ENCODE measurements at places on chromosomes 11 and 22. TPM values are rescaled to one million over a fixed set of nuclear protein-coding genes. Genes with fewer than 3 reads are reported as not detected.

DNA sequence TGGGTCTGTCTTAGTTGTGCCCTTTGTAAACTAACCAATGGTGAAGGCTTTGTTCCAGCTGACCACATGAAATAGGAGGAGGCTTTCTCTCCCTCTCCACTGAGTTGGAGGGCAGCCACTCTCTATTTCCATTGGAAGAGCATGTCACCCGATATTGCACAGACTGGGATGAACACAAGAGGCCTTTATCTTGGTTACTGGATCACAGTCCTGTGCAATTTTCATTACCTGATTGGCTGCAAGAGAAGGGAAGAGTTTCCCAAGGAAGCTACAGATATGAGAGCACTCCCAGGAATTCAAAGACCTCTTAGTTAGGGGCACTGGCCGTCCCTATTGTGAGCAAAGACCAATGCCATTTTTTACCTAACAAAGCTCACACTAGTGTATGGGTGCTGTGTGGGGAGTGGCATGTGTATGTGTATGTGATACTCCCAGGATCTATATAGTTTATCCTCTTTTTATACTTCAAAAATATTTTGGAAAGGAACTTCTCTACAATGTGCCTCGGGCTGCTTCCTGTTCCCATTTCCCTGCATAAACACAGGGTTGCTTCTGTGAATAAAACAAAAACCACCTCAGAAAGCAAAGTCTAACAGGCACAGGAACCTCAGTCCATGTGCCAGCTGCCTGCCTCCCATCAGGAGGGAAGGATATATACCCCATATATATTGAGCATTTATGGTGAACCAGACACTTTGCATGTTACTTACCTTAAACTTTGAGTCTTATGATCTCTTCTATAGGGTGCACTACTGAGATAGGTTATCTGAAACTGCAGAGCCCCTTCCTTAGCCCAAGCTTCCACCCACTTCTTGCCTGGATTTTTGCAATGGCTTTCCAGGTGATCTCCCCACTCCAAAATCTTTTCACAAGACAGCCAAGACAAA is 126.5 kb downstream of the RASSF10 start:
- DNase-seq: no peak

GRCh38 chr11:125402435-125402834 is 93.6 kb downstream of the FEZ1 start:
- no peak for DNase-seq

Gene C11orf86
- not detected for polyA plus RNA-seq

Gene OR8D1
- not detected for polyA plus RNA-seq

DNA sequence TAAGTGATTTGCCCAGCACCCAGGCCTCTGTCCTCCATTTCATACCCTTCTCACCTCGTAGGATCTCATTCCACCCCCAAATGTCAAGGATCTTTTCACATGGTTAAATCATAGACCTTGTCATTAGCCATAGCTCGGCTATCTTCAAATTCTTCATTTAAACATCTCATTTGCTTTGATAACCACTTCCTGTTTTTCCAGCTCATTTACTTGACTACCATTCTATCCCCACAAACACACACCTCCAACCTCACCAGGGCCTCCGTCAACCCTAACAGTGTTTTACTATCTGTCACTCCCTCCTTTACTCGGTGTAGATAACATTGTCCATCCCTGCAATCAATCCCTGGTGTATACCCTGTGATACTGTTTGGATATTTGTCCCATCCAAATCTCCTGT is 36.8 kb upstream of the LARGE1 start:
- DNase-seq: no peak

Gene ISX
- not detected for polyA plus RNA-seq

DNA sequence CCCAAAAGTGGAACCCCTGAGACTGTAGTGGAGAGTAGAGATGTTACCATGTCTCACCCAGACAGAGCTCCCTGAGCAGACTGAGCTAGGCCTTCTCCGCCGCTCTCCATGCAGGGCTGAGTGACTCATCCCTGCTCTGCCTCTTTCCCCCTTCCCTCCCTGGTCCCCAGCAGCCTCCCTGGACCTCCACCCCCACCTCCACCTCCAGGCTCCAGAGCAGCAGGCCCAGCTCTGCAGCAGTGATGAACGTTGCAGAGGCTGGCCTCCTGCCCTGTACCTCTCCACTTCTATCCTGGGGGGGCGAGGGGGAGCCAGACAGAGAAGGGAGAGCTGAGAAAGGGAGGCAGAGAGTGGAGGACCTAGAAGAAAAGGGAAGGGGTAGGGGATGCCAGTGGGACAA is 19.3 kb upstream of the ARAP1 start:
- DNase-seq: no peak

- no peak for DNase-seq
Measured at GRCh38 chr22:47596176-47596690, 833.8 kb downstream of the TBC1D22A start.

- DNase-seq: no peak
Measured at GRCh38 chr22:46025973-46026898, 49.3 kb upstream of the WNT7B start.

Gene FXYD2
- polyA plus RNA-seq: 8.3 TPM

Gene TMA7B
- not detected for polyA plus RNA-seq

Gene TREH
- 4.0 TPM for polyA plus RNA-seq

DNA sequence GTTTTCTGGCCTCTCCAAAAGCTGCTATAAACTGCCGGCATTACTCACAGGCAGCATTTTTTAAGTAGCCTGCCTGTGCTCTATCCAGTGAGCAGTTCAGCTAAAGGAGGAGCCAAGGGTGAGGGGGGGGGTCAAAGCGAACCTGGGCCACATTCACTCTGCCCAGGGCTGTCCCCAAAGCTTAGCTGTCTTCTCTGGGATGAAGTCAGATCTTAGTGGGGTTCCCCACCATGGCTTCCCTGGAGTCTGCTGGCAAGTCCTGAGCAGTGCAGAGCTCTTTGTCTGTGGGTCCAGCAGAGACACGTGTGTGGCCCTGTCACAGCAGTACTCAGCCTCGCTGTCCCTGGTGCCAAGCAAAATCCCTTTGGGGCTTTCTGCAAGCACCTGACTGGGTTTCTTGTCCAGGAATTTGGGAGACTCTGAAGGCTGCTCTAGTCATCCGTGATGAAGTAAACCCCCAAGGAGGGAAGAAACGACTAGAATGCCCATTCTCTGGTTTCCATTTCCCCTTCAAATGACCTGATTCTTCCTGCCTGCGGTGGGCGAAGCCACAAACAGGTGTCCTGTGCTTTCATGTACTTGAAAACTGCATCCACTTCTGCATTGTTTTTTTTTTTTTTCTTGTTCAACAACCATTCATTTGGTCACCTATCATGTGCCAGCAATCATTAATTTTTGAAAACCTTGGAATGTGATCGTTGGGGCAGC is 2.6 kb downstream of the KCNJ5 start:
- no peak for DNase-seq

- no peak for DNase-seq
Measured at GRCh38 chr11:117606790-117607189, 190.2 kb downstream of the DSCAML1 start.

GRCh38 chr11:88345949-88346348 is 8.4 kb upstream of the CTSC start:
- DNase-seq: no peak

Gene ART1
- 0.79 TPM for polyA plus RNA-seq

Gene RIC3
- 18.7 TPM for polyA plus RNA-seq

GRCh38 chr11:63573881-63574855 is 11.0 kb upstream of the PLAAT2 start:
- DNase-seq: peak; percentile 68

DNA sequence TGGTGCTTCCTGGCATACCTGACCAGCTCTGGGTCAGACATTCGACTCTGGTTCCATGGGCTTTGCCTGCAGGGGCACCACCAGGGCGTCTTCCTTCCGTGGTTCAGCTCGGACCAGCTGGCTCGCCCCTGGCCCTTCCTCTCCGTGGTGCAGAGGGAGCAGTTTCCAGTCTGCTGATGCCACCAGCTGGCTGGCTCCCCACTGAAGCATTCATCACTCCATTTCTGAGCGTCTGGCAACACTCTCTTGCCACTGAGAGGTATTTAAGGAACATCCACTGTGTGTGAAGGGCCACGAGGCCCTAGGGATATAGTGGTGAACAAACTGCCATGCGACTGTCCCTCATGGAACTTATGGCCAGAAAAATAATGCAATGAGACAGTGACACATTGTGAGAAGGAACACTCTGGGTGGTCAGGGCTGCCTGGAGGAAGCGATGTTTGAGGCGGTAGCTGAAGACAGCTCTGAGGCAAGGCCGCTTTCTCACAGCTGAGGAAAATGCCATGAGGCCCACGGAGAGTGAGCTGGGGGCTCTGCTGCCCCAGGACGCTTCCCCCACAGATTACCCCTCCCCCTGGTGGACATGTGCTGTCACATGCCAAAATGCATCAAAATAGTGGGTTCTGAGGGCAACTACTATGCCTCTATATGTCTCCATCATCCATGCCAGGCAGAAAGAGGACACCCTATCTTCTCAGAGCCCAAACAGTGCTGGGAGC is 44.9 kb upstream of the ARFGAP3 start:
- no peak for DNase-seq

- no peak for DNase-seq
Measured at GRCh38 chr11:30006876-30007275, 10.0 kb downstream of the KCNA4 start.

DNA sequence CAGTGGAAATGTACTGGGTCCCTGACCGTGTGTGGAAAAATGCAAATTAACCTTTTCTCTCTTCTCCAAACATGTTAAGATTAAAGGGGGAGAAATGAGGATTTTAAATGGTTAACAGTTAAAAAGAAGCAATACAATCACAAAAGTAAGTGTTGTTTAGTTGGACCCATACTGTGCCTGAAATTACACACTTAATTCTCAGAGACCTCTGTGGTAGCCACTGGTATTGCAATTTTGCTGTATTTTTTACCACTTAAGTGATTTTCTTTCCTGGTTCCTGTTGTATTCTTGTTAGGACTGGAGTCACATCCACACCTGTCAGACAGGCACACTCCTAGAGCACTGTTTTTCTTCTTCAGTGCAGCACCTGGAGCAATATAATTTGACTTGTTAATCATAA is 179.6 kb upstream of the PDGFD start:
- no peak for DNase-seq

GRCh38 chr11:18731949-18732821 is 6.2 kb upstream of the IGSF22 start:
- DNase-seq: peak; percentile 78

GRCh38 chr11:93340223-93340622 is 9.7 kb downstream of the DEUP1 start:
- DNase-seq: no peak
